ENCODE measurements at places on chromosomes 12 and 14. TPM values are rescaled to one million over a fixed set of nuclear protein-coding genes. Genes with fewer than 3 reads are reported as not detected.

DNA sequence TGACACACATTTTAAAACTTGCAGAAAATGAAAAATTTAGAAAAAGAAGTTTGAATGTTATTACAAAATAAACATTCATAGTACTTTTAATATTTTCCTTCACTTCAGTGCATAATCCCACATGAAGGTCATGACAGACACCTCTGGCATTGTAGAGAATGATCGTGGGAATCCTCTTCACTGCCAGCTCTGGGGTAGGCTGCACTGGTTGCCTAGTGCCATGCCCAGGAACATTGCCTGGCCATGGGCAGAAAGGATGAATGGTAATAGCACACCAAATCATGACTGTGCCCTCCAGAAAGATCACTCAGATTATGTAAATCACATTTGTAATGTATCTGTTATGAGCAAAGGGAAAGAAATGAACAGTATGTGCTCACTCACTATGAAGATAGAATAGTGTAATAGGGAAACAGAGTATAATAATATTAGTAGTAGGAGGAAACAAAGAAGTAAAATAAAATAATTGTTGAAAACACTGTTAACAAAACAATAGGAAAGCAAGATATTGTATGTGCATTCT is 161.6 kb downstream of the PLCZ1 start:
- DNase-seq = peak; percentile 9

The DHRS2 gene
- 11.9 TPM for total RNA-seq

The FLVCR2 gene
- total RNA-seq = not detected

DNA sequence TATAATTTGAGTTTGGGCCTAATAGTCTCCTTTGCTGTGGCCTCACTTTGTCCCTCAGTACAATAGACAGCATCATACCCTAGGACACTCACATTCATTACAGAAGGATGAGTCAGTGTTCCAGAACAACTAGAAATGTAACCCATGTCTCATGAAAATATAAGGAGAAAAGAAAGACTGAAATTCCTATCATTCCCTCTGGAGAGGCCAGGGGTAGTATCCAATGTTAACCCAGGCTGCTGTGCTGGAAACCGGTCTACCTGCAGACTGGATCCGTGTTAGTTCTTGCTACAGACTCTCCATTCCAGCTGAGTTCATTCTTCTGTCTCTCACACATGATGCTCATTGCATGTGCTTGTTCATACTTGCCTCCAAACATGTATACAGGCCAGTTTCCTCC is 75.8 kb upstream of the HOXC13 start:
- peak; percentile 72 for DNase-seq

The PPP1R36 gene
- total RNA-seq = 0.89 TPM

DNA sequence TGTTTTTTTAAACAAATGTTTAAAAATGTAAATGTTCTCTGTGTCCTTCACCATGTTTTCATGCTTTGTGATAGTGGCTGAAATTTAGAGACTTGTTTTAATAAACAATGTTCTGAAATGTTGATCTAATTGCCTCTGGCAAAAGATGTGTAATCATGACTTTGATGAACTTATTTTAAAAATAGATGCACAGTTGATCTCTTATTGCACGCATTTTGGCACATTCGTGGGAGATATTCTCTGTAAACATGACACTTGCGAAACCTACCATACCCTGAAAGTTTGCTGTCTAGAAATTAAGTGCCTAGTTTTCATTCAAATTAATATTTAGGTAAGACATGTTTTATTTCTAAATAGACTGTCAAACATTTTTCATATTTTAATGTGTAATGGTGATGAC is 119.7 kb upstream of the DNM1L start:
- DNase-seq = peak; percentile 18

GRCh38 chr12:109763201-109763841 is 49.7 kb downstream of the FAM222A start:
- peak; percentile 71 for DNase-seq

- no peak for DNase-seq
Measured at GRCh38 chr12:131591714-131592709, 118.9 kb upstream of the SFSWAP start.

The KRT79 gene
- not detected for total RNA-seq

The FAIM2 gene
- total RNA-seq = 0.49 TPM

DNA sequence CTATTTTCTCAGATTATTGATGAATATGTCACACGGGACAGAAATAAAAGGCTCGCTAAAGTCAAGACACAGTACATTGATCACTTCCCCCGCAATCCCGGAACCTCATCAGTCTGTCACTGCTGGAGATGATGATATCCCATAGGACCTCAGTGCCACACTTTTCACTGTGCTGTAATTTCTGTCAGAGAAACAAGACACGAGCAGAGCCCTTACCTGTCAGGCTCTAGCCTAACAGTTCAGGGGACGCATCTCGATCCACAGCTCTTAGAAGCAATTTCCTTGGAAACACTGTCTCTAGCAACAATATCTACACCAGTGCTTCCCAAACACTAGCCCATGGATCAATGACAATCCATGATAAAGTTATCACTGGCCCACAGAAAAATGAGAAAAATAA is 140.0 kb downstream of the GRIN2B start:
- no peak for DNase-seq

- peak; percentile 39 for DNase-seq
Measured at GRCh38 chr14:78605897-78606500, 435.8 kb downstream of the NRXN3 start.

The DNAL1 gene
- total RNA-seq = 3.2 TPM

The CFAP73 gene
- not detected for total RNA-seq

The RPAP3 gene
- total RNA-seq = 40.3 TPM

The TMEM132C gene
- total RNA-seq = not detected

The STAB2 gene
- not detected for total RNA-seq

The LRP1-AS gene
- total RNA-seq = not detected

The RD3L gene
- not detected for total RNA-seq

DNA sequence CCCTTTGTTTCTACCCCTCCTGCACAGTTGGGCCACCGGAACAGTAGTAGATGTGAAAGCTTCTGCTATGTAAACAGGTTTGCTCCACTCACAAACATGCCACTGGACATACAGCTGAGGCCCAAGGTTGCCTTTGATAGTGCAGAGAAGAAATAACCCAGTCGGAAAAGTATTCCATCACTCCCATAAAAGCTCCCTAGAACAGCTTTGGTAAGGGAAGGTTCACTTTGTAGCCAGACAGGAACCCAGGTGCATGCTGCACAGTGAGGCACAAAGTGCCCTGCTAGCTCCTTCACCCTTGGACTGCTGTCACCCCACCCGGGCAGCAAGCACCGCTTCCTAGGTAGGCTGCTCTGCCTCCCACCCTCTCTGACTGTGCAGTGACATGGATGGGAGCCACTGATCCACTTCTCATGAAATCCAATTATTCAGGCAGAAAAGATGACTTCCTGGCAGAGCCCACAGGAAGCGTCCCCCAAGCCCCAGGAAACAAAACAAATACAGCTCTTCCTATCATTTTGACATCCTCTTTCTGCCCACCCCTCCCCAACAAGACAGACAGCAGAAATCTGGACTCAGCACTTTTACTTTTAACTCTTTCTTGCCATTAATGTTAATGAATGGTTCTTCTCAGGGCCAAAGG is 100.2 kb downstream of the SRGAP1 start:
- DNase-seq = no peak

DNA sequence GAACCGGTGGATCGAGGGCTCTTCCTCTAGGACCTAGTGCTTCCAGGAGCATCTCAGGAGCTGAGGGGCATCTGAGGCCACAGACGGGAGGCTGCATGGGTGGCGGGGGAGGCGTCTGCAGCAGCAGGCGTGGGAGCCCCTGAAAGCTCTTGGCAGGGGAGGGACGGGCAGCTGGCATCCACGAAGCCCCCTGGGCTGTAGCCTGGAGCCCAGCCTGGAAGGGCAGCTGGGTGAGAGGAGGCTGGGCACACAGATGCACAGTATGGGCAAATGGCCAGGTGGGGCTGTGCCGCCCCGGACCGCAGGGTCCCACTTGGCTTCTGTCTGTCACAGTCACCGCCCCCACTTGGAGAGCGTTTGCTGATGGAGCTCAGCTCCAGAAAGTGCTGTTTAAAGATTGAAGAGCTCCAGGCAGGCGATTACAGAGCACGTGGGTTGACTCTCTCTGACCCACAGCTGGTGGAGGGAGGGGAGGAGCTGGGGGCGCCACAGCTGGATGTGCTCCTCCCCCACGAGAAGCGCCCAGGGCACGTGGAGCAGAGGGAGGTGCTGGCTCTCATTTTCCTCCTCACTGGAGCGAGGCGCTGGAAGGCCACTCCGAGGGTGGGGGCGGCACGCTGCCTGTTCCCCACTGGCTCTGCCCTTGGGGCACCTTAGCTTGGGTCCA is 155.0 kb upstream of the C14orf180 start:
- DNase-seq = no peak

DNA sequence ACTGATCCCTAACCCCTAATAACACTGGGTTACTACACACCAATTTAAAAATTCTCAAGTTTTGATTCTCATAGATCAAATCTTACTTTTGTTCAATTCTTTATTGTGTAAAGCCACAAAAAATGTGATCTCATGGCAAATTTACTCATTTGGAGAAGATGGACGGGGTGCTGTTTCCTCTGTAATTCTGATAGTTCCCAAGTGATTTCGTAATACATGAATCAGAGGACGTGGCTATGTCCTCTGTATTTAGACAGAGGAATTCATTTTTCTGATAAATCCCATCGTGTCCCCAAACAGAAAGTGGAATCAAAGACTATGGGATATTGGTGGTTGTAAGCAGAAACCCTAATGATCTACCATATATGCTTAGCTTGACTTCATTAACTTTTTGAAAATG is 76.6 kb upstream of the GNG2 start:
- peak; percentile 46 for DNase-seq

DNA sequence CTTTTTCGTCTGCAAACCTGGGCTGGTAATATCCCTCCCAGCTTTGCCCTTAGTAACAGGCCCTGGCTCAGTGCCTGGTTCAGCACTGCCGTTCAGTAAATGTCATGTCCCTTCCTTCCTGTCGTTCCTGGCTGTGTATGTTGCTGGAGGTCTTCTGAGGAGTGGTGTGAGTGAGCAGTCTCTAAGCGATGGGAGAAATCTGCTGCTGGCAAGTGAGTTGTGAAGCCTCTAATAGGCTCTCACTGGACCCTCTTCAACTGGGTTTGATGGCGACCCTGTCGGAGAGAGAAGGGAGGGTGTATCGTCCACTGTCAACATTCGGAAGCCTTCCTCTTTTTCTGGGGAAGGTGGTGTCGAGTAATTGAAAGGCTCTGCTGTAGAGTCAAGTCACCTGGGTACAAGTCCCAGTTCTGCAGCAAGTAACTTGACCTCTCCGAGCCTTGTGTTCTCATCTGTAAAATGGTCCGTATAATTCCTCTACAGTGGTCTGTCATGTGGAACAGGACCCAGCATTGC is 62.8 kb downstream of the HRK start:
- peak; percentile 50 for DNase-seq

GRCh38 chr14:92800012-92800411 is 5.9 kb downstream of the GOLGA5 start:
- no peak for DNase-seq

GRCh38 chr14:105139831-105140239 is 28.7 kb downstream of the JAG2 start:
- no peak for DNase-seq

The TBX3 gene
- total RNA-seq = 90.4 TPM

- peak; percentile 16 for DNase-seq
Measured at GRCh38 chr14:37195327-37195726, 2.4 kb upstream of the MIPOL1 start.

GRCh38 chr12:3201339-3202051 is 124.3 kb downstream of the TSPAN9 start:
- no peak for DNase-seq

DNA sequence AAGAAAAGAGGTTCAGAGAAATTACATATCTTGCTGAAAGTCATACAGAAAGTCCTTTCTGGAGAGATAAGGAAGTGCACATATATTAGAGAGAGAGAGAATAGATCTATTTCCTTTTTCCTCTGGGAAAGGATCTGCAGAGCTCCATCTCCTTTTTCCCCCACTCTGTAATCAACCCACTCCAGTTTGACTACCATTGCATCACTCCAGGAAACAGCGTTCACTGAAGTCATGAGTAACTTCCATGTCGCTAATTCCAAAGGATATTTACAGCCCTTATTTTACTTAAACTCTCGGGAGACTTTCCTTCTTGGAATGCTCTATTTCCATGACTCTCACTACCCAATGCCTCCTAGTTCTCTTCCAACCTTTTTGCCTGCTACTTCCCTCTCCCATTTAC is 72.5 kb upstream of the PARP11 start:
- no peak for DNase-seq

Measured in M059J (cell line).